ENCODE measurements at places on chromosomes 12 and 14.

DNA sequence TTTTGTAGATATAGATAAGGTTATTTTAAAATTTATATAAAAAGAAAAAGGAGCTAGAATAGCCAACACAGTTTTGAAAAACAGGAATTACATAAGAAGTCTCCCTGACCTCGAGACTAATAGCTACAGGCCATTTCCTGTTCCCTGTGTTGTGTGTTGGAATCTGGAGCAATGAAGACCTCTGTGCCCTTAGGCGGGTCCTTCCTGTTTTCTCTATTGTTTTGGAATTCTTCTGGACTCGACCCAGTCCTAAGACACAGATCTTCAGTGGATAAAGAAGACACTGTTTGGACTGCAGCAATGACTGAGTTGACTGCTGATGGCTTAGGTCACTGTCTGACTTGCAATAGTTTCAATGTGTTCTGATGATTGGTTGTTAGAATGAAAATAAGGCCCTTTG is 26.2 kb downstream of the SNRPF start:
- no peak for DNase-seq

DNA sequence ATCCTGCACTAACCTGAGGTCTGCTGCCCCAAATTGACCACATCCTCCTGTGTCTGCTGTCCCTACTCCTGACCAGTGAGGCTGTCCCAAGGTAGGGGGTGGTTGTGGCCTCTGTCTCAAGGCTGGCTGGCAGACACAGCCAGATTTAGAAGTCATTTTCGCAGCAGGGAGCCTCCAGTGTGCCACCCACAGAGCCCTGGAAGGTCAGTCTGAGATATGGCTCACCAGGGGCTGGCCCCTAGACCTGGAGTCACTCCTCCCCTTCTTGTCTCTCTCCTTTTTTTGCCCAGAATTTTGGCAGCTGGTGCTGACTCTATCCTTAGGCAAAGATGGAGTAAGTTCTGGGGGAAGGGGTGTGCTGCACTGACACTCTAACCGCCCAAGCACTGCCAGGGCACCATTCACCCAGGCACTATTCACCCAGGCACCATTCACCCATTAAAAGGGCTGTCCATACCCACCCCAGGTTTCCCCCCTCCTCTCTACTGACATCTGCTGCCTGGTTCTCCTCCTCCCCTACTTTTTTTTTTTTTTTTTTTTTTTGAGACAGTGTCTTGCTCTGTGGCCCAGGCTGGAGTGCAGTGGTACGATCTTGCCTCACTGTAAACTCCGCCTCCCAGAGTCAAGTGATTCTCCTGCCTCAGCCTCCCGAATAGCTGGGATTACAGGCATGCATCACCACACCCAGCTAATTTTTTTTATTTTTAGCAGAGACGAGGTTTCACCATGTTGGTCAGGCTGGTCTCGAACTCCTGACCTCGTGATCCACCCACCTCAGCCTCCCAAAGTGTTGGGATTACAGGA is 7.7 kb downstream of the DDN start:
- no peak for DNase-seq

- no peak for DNase-seq
Observed at GRCh38 chr12:90745211-90745610, 209.8 kb downstream of the CCER1 start.

DNA sequence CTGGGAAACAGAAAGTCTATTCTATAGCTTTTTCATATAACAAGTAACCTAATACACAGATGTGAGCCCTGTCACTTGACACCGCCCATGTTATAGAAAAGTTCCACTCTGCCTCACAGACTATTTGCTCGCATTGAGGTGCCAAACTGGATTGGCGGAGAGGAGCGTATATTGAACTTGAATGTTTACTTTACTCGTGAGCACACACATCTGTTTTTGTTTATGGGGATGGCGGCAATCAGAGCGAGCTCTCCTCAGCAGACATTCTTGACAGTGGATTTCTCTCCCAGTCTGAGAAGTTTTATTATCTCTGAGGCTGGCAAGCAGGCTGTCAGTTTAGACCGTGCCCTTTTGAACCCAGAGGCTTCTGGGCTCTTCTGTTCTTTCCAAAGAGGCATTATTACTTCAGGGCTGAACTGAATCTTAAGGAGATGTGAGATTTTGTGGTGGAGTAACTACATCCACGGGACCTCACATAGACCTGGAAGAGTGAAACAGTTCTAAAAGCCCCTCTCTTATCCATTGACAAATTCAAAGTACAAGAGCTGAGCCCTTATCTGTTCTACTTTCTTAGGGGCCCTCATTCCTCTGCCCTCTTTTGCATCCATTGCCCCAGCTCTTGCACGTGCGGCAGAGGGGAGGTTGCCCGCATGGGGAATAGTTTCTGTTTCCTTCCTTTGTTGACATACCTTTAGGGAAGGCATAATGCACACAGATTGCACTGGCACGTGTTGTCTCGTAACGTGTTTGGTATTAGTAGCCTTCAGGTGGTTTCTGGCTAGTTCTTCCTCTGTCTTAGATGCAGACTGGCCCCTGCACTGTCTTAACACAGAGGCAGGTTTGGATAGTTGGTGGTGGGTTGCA is 68.2 kb downstream of the DRAM1 start:
- peak; percentile 58 for DNase-seq

- no peak for DNase-seq
Observed at GRCh38 chr12:81365284-81365683, 287.4 kb downstream of the ACSS3 start.

- no peak for DNase-seq
Observed at GRCh38 chr12:31321897-31322228, 4.1 kb downstream of the SINHCAF start.

DNA sequence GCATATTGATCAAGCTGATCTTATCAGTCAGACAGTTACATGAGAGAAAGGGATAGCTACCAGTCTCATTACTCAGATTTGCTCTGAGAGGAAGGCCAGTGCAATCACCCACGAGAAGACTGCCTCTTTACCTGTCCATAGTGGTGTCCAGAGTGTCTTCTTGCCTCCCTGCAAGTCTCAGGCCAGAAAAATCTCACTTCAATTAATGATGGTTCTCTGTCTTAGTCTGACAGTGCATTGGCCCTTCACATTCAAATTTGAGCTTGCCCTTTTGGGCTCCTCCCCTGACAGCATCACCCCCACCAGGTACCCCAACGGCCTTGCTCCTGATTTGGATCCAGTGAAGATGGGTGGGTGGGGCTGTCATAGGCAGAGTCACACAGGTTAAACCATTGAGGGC is at the start of gene AICDA:
Gene AICDA (minus strand): TSS at position 231 of the 400 bp plus-strand sequence. CDS start 92 bp downstream, at position 139.
- DNase-seq = no peak

DNA sequence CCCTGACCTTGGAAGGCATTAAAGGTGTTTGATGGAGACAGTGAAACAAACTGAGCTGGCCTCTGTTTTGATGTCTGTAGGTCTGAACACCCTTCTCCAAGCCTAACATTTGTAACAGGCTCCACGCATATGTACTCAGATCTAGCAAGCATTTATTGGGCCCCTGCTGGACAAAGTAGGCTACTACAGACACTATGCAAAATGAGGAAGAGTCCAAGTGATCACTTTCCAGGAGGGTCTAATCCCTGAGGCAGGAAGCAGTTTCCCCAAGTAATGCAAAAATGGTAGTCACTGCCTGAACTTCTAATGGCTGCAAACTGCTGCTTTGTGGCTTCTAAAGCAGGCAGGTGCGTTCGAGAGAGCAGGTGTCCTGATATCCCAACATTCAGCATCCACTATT is 405.8 kb downstream of the MED13L start:
- DNase-seq = no peak

- DNase-seq = no peak
Observed at GRCh38 chr14:102222751-102223150, 82.2 kb downstream of the MOK start.

- DNase-seq = peak; percentile 25
Observed at GRCh38 chr12:79393842-79394241, 296.9 kb downstream of the PAWR start.

- DNase-seq = no peak
Observed at GRCh38 chr14:44446965-44447364, 60.1 kb downstream of the FSCB start.

DNA sequence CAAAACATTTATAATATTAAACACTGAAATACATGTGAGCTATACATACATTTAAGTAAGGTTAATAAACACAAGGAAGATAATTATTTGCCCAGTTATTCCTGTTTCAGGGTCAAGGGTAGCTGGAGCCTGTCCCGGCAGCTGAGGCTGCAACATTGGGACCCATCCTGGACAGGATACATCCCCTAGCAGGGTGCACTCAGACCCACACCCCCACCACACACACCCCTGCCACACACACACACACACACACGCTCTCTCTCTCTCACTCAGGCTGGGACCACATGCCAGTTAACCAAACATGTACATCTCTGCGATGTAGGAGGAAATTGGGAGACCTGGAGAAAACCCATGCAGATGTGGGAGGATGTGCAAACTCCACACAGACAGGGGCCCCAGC is 112.6 kb upstream of the TMCC3 start:
- DNase-seq = no peak

DNA sequence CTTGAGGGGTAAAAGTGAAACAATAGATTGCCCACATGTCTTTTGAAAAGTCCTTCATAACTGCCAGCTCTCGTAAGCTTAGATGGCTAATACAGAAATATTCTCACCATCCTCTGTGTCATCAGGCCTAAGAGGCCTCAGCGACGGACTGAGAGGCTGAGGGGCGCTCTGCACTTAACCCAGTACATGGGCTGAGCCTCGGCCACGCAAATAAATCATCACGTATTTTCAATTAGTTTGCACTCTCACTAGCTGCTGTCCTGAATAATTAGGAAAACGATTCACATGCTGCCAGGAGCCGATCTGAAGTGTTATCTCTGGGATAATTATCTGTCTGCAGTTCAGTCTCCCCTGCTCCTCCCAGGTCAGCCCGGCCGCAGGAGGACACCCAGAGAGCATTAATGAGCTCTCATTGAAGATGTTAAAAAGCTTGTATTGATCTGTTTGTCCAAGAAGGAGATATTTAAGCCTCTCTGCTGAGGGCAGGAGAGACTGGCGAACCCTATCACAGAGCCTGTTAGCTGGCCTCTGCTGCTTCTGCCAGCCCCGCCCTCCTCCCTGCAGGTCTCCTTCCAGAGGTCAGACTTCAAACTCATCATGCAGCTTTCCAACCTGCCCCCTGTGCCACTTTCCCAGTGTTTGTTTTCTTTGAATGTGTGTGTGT is 1051.3 kb downstream of the VRK1 start:
- DNase-seq = no peak

GRCh38 chr14:33386781-33387180 is 448.1 kb downstream of the NPAS3 start:
- DNase-seq = no peak

- DNase-seq = no peak
Observed at GRCh38 chr14:68559949-68560348, 232.9 kb downstream of the ZFP36L1 start.

DNA sequence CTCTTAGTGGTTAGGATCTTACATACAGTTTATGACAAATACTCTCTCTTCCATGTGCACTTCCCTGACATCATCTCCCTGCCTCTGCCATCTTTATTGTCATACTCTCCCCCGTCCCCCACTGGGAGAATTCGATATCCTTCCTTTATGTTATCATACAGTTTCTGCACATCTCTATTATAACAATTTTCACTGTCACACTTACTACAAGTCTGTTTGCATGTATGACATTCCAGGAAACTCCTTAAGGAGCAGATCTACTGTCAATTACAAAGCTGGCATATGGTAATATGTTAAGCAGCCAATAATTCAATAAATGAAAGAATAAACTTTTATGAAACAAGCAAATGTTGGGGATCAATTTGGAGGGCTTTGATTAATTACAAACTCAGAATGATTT is 91.1 kb downstream of the KCNH5 start:
- no peak for DNase-seq

- DNase-seq = no peak
Observed at GRCh38 chr14:39181026-39181692, 6.1 kb downstream of the PNN start.
